ENCODE measurements at places on chromosomes 12 and 14.

GRCh38 chr14:95155045-95155444 is 2.3 kb downstream of the DICER1 start:
- DNase-seq: no peak

DNA sequence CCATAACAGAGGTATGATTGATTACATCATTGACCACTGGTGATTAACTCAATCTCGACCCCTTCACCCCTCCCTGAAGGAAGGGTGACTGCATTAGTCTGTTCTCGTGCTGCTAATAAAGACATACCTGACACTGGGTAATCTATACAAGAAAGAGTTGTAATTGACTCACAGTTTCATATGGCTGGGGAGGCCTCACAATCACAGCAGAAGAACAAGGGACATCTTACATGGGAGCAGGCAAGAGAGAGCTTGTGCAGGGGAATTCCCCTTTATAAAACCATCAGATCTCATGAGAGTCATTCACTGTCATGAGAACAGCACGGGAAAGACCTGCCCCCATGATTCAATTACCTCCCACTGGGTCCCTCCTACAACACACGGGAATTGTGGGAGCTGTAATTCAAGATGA is 55.9 kb upstream of the TMCC3 start:
- no peak for DNase-seq

GRCh38 chr14:96824283-96824682 is 27.1 kb downstream of the VRK1 start:
- no peak for DNase-seq

GRCh38 chr14:86057018-86057667 is 527.2 kb downstream of the FLRT2 start:
- DNase-seq: peak; percentile 51

DNA sequence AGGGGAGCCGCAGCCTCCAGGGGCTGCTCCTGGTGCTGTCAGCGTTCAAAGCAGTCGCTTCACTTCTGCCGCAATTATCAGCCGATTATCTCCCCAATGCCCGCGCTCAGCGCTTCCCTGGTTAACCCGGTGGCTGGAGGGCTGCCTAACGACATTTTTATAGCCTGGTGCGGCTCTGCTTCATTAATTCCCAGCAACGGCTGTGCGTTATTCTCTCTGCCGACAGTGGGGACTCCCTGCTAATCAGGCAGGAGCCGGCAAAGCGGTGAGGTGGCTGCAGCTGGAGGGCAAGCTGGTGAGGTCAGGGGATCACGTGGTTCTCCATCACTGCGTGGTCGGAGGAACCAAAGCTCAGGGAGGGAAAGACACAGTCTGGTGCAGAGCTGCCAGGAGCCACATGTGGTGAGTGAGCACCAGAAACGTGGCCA is 62.9 kb downstream of the GLRX5 start:
- DNase-seq: no peak

DNA sequence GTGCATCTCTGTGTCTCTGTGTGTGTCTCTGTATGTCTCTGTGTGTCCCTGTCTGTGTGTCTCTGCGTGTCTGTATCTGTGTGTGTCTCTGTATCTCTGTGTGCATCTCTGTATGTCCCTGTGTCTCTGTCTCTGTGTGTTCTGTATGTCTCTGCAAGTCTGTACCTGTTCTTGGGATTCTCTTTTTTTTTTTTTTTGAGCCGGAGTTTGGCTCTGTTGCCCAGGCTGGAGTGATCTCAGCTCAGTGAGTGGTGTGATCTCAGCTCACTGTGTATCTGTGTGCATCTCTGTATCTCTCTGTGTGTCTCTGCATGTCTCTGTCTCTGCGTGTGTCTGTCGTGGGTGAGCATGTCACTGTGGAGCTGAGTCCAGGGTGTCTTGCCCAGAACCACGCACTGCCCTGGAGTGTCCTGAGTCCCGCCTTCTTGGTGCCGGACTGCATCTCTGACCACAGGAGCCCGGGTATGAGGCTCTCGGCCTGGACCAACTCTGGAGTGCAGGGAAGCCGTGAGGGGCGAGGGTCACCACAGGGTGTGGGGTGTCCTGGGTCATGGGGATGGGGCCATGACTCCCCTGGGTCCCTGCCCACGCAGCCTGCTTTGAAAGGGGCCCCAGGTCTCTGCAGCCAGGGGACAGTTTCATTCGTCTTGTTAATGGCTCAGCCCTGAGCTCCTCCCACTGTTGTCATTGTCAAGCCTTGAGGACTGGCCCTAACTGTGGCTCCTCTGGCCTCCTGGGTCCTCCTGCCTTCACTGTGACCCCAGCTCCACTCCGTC is 11.8 kb downstream of the MYL2 start:
- DNase-seq: no peak

DNA sequence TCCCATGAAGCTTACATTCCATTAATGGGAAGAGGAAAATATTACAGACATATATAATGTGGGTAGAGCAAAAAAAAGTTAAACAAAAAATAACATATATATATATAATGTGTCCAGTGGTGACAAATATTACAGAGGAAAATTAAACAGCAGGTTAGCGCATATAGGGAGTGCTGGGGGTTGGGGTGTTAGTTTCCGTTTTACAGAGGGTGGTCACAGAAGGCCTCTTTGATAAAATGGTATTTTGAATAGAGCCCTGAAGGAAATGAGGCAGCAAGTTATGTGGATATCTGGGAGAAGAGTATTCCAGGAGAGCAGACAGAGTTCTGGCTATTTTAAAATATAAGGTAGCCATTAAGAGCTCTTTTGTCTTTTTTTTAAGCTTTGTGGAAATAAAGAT is 73.2 kb downstream of the DCAF5 start:
- no peak for DNase-seq

GRCh38 chr14:91835197-91835919 is 32.0 kb downstream of the TC2N start:
- DNase-seq: no peak

- no peak for DNase-seq
These were observed 8.0 kb downstream of the GLIPR1 start for GRCh38 chr12:75488553-75488952.

- DNase-seq: no peak
These were observed 6.0 kb upstream of the UBE2N start for GRCh38 chr12:93447555-93448290.

- DNase-seq: no peak
These were observed 8.0 kb downstream of the PGAM5 start for GRCh38 chr12:132718644-132719043.

- DNase-seq: no peak
These were observed 19.4 kb downstream of the KTN1 start for GRCh38 chr14:55599250-55599879.

- DNase-seq: no peak
These were observed 76.7 kb upstream of the EIF5 start for GRCh38 chr14:103257211-103257962.

GRCh38 chr12:52633383-52633782 is 15.0 kb upstream of the KRT73 start:
- peak; percentile 24 for DNase-seq

DNA sequence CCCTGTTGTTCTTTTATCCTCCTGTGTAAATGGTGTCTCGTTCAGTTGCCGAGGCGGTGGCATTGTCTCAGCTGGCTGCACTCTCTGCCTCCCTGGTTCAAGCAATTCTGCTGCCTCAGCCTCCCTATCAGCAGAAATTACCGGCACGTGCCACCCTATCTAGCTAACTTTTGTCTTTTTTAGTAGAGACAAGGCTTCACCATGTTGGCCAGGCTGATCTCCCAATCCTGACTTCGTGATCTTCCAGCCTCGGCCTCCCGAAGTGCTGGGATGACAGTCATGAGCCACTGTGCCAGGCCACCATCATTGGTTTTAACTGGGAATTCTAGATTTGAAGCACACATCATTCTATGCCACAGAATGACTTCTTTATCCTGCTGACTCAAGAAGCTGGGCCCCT is 175.3 kb upstream of the ALG10B start:
- no peak for DNase-seq

DNA sequence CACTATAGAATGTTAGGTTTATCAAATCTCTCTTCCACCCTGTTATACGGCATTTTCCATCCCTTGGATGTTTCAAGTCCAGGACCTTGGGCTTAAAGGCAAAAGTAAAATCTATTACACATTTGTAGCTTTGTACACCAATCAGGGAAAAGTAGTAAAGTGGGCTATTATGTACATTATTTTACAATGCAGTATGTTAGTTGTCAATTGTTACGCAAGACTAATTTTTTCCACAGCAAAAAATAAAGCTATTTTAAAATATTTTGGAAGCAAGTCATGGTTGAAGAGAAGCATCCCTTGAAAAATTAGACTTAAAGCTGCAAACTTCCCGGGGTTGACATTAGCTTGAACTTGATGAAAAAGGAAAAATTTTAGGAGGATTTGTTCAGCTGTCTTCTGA is 476.2 kb downstream of the DIO2 start:
- no peak for DNase-seq

DNA sequence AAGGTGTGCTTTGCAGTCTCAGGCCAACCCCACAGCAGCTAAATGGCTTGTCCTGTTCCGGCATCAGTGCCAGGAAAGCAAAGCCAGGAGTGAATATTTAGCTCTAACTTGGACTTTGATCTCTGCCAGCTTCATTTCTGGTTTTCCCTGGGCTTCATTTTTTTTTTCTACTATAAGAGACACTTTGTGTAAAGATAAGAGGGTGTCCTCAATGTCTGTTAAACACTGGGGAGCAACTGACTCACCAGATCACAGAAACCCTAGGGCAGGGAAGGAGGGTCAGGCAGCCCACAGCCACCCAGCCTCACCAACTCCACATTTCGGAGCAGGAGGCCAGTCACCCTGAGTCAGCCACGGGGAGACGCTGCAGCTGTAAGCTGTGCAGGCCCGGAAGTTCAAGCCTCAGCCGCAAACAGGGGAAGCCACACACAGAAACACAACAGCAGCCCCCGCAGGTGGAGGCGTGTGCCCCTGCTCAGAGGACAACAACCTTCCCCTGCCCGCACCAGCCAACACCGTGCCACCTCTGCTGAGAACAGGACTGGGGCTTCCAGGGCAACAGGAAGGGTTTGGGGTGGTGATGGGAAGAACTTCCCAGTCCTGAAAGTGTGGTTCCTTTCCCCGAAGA is 6.3 kb downstream of the TNFRSF1A start:
- DNase-seq: peak; percentile 91

GRCh38 chr14:29799464-29800095 is 128.1 kb downstream of the PRKD1 start:
- no peak for DNase-seq

- no peak for DNase-seq
These were observed 185.3 kb downstream of the KIF26A start for GRCh38 chr14:104323551-104324175.

- DNase-seq: no peak
These were observed 989.3 kb upstream of the NOVA1 start for GRCh38 chr14:27587103-27587502.

- no peak for DNase-seq
These were observed 55.5 kb downstream of the CDC42BPB start for GRCh38 chr14:103001651-103002396.

DNA sequence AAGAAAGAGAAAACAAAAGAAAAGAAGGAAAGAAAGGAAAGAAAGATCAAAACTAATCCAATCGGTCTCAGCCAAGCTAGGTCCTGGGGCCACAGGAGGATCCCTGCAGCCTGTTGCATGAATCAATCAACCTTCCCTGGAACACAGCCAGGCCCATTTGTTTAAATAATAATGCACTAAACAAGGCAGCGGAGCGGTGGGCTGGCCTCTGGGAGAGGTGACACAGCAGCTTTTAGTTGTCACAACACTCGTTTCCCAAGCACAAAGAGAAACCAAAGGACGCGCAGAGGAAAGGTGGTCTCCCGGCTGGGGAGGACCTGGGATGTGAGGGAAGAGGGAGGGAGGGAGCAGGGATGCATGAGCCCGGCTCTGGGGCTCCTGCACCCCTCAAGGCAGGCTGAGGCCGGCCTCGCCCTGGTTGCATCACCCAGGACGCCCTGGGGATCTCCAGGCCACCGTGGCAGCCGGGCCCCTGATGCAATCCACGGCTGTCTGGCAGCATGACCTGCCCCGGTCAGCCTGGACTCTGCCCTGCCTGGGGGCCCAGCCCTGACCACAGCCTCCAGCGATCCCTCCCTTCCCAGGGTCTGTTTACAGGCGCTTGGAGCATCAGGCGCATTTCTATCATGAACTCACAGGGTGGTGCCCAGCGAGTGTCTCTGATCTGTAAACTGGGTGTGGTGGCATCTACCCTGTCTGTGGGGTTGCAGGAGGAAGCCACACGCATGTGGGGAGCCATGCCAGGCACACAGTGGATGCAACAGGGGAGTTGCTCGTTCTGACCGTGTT is 32.5 kb downstream of the MMP17 start:
- no peak for DNase-seq

DNA sequence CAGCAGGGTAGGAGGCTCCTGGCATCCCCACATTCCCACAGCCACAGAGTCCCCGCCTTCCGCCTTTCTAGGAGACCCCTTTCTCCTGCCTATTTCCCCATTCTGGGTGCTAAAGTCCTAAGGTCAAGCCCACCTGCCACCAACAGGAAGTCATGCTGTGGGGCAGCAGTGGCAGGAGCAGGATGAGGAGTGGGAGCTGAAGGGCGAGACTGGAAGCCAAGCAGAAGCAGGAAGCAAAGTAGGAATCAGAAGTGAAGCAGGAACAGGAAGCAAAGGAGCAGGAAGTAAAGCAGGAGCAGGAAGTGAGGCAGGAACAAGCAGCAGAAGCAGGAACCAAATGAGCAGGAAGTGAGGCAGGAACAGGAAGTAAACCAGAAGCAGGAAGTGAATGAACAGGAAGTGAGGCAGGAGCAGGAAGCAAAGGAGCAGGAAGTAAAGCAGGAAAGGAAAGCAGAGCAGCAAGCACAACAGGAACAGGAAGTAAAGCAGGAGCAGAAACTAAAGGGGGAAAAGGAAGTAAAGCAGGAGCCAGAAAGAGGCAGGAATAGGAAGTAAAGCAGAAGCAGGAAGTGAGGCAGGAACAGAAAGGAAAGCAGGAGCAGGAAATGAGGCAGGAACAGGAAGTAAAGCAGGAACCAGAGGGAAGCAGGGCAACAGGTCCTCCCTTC is 38.3 kb upstream of the RIMBP2 start:
- no peak for DNase-seq

GRCh38 chr12:12094481-12094880 is 23.7 kb downstream of the BCL2L14 start:
- no peak for DNase-seq

DNA sequence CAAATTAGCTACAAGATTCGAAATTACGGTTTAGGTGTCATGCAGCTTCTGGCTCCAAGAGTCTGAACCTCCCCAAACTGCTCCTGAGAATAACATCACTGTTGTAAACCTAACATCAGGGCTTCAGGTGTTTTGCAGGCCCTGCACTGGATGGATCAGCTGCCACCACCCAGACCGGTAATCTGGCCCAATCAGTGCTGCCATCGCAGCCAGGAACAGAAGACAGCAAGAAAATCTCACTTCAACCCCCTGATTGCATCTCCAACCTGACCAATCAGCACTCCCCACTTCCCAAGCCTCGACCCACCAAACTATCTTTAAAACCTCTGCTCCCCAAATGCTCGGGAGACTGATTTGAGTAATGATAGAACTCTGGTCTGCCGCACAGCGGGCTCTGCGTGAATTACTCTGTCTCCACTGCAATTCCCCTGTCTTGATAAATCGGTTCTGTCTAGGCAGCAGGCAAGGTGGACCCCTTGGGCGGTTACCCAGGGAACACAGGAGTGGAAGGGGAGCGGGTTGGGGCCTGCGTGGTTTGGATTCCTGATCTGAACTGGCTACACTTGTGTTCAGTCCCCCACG is 268.5 kb upstream of the SFSWAP start:
- DNase-seq: no peak

GRCh38 chr14:81972601-81973000 is 438.9 kb upstream of the SEL1L start:
- DNase-seq: no peak

Measured in stimulated activated CD8-positive, alpha-beta memory T cell treated with anti-CD3 and anti-CD28 coated beads, Interleukin-4, amount 100 ng/mL, for 48 hours (primary cell).